ENCODE measurements at places on chromosomes 11 and 22. TPM values are rescaled to one million over a fixed set of nuclear protein-coding genes. Genes with fewer than 3 reads are reported as not detected.

GRCh38 chr11:12202661-12203310 is 92.4 kb downstream of the MICAL2 start:
- no peaks in the 10 kb centered on the region for H3K4me1 ChIP-seq
- no peaks in the 10 kb centered on the region for H3K27me3 ChIP-seq
- no peak for DNase-seq

- no peaks in the 10 kb centered on the region for H3K27me3 ChIP-seq
- H3K36me3 ChIP-seq = no peaks in the 10 kb centered on the region
- no peak for DNase-seq
- H3K4me3 ChIP-seq = no peak overlapping the region
- H3K27ac ChIP-seq = no peak overlapping the region
These were observed 54.9 kb downstream of the TRIM44 start for GRCh38 chr11:35717520-35717919.

GGT5 gene
- 0.69 TPM for total RNA-seq

SYT7 gene
- total RNA-seq = 1.4 TPM

NCAM1 gene
- total RNA-seq = not detected

All from HepG2 (cell line).